Thyroid gland (tissue), 4 donors: ENCODE measurements at places on chromosomes 5 and 9.
A peak's percentile ranks its signal among the peaks of the same experiment; 100 is the strongest.

GRCh38 chr9:81465468-81466011 is 223.8 kb downstream of the TLE1 start:
- DNase-seq, result no peak

DNA sequence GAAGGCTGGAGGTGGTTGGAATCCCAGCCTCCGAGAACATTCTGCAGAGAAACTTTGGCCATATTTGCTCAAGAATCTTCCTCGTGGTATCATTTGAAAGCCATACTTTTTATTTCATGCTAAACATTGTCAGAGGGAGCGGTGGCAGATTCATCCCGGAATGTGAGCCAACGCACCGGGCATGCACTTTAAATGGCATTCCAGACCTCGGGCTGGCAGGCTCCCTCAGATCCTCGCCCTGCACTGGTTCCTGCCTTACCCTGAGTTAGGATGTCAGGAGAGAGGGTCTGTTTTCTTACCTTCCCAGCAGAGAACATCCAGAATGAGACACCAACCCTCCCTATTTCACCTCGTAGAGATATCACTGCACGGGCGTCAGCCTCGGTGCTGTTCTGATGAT is 33.8 kb downstream of the GDNF start:
- DNase-seq, result no peak

DNA sequence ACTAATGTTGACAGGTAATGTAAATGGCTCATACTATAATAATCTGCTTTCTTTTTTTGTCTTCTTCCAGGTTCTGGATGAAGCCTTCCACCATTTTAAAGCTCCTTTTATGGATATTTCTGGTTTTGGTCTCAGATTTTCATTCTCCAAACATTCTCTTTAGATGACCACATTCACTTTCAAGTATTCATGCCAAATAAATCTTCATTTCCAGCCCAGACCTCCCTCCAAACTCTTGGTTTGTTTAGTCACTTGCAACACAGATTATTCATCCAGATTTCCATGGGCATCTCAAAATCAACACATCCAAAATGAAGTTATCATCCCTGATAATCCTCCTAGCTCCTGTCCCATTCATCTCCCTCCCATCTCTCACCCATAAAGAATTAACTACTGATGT is 40.3 kb upstream of the SVEP1 start:
- no peak for DNase-seq

DNA sequence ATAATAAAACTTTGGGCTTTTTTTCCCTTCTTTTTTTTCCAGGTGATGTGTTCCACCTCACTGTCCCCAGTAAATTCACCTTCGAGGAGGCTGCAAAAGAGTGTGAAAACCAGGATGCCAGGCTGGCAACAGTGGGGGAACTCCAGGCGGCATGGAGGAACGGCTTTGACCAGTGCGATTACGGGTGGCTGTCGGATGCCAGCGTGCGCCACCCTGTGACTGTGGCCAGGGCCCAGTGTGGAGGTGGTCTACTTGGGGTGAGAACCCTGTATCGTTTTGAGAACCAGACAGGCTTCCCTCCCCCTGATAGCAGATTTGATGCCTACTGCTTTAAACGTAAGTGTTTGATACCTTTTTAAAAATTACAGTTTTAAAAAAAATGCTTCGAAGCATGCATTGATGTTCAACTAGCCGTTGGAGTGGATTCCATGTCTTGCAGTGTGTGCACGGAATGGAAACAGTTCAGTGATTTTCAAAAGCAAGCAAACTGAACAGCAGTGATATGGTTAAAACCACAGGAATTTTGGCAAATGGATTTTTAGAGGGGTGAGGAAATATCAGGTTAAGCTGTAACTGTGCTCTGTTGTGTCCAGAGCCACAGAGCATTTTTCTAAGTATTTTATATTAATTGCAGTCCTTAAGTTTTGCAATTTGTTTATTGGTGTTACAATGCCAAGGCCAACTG is 40.7 kb downstream of the VCAN start:
- no peak for DNase-seq

GRCh38 chr5:17056141-17056631 is 120.1 kb upstream of the MYO10 start:
- peak; percentile 14 for DNase-seq

DNA sequence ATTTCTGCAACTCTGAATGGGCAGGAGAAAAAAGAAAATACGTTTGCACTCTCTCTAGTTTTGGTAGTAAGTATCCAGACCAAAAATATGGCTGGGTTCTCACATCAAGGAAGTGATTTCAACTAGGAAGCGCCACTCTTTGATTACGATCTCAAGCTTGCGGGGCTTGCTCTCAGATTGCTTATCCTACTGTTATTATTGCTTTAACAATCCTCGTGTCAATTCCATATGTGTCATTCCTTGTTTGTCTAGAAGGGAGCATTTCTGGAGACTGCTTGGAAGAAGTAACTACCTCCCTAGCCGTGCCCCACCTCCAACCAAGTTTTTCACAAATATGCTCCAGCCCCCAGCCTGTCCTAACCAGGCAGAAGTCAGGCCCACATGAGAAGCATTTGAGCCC is 3.5 kb downstream of the PRUNE2 start:
- no peak for DNase-seq

- DNase-seq, result peak; percentile 8
These were observed 5.6 kb downstream of the NLN start for GRCh38 chr5:65727491-65728156.

GRCh38 chr5:1952444-1953099 is 69.8 kb upstream of the IRX4 start:
- no peak for DNase-seq

- DNase-seq, result no peak
These were observed 113.7 kb upstream of the EPB41L4A start for GRCh38 chr5:112532654-112533360.

- DNase-seq, result no peak
These were observed at the start of gene PCDHGA1 for GRCh38 chr5:141330299-141331080. Gene PCDHGA1 (plus strand): TSS chr5:141330514.

DNA sequence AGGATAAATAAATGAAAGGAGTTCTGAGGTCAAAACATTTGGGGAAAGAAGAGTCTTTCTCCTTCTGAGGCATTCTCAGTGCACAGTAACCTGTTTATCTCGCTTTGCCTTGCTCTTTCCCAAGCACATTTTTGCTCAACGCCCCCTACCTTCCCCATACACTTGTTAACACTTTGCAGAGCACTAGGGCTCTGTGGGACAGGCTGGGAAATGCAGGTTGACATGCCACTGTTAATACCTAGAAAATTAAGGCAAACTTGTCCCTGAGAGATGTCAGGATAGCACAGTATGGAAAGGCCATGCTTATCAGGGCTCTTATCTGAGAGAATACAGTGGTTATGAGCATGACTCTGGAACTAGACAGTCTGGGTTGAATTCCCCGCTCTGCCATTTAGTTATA is 152.0 kb downstream of the DOCK8 start:
- no peak for DNase-seq

- no peak for DNase-seq
These were observed 364.3 kb upstream of the CDH10 start for GRCh38 chr5:25009063-25009462.

DNA sequence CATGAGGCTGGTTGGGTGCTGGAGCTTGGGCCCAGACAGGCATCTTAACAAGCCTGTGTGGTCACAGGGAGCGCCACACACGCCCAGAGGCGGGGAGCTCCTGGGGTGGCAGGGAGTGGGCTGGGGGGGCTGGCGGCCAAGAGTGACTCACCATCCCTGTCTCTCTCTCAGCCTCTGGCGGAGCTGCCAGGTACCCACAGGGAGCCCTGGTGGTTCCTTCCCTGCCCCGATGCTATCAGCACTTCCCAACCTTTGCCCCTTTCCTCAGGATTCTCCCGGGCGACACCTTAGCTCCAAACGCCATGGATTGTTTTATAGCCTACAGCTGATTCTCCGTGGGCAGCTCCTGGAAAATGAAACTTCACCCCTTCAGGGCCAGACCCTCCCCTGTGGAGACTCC is 5.5 kb downstream of the SLC9A3 start:
- DNase-seq, result no peak

DNA sequence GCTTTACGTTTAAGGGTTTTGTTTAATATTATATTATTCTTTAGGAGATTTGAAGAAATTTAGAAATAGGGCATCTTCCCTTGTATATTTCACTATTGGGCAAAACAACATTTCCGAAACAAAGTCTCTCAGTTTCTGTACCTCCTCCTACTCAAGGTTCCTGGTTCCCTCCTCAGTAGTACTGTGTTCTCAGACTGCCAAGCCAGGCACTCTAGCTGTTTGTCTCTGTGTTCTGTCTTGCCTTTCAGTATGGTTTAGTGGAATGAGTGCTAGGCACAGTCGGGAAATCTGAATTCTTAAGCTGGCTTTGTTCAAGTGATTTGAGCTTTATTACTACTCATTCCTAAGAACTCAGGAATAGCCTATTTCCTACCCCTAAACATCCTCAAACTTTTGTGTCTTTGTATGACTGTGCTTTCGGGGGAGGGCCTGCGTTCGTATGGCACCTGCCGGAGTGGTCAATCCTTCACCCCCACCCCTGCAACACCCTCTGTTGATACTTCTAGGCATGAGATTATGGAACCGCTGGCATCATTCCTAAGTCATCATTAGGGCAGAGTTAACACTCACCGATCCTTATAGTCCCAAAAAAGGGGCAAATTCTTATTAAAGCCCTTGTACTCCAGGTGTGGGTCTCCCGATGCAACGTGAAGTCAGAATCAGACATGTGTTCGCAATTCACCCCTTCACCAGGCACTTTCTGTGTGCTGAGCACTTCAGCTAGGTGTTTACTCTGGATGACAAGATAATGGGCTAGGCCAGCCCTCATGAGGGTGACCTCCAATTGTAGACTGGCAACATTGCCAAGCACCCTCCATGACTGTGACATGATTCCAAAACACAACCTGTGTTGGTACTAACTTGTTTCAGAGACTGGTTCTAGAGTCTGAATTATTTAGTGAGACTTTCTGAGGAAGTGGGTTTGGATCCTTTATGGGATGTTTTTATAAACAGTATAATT is 24.5 kb downstream of the SNX18 start:
- DNase-seq, result no peak

- DNase-seq, result peak; percentile 81
These were observed at the start of gene GNA14 for GRCh38 chr9:77648234-77649108. Gene GNA14 (minus strand): TSS chr9:77648322. CDS start chr9:77647793, 529 bp downstream.

DNA sequence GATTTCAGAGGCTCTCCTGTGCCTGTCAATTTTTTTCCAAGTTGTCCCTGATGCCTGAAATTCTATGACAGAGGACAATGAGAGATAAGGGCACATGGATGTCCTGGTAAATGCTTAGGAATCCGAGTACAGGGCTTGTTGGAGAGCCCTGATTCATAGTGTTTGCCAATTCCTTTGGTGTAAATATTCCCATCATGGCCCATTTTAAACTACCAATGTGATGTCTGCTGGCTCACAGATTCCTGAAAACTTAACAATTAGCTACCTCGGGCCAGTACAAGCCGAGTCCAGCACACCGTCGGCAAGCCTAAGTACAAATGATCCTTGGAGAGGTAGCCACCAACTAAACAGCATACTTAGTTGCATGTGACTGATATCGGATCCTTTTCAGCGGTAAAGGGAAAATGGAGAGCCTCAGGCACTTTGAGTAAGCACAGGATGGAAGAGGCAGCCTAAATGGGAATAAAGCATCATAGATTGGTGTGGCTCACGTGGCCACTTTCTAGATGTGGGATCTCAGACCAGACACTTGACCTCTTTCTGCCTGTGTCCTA is 3.6 kb downstream of the ITK start:
- DNase-seq, result no peak
